ENCODE measurements at places on chromosomes 5 and 9.

GRCh38 chr9:107710953-107711352 lies 221.4 kb upstream of the KLF4 start:
- no peak for DNase-seq

DNA sequence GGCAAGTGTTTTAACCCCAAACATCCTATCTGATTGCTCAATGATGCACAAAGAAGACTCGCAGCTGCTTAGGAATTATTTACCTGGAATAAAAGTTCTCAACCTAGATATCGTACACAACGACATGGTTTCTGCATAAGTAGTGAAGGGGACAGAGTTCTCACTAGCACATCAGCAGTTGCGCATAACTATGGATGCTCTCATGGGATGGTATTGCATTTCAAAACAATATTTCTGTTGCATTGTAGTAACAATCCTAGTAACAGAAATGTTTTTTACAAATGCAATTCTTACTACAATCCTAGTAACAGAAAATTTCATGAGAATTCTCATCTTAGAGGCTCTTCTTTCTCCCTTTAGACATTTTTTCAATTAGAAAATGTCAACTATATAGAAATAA lies 94.5 kb upstream of the MINAR2 start:
- DNase-seq = no peak

DNA sequence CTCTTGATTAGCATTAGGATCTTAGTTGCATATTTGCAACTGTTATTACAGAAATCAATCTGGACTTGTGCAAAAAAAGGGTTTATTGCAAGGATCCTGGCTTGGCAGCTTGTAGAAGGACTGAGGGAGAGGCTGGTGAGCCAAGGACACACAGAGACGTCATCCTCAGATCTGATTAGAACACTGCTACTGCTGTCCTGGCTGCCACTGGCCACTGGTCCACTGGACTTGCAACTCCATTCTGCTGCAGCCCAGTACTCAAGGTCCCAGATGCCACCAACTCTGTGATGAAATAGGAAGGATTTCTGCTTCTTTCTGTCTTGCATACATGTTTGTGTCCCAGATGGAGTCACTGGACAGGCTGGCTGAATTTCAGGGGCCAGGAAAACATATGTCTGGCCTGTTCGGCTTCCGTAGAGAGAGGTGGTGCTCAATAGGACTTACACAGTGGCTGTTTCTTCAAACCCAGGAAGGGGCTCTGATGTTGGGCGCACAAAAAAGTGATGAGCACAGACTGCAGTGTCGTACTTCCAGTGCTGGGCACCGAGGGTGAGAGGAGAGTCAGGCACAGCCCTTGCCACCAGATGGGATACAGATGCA lies 68.9 kb upstream of the SH3PXD2B start:
- DNase-seq = no peak

GRCh38 chr9:137544176-137544760 lies 5.9 kb downstream of the PNPLA7 start:
- DNase-seq = no peak

DNA sequence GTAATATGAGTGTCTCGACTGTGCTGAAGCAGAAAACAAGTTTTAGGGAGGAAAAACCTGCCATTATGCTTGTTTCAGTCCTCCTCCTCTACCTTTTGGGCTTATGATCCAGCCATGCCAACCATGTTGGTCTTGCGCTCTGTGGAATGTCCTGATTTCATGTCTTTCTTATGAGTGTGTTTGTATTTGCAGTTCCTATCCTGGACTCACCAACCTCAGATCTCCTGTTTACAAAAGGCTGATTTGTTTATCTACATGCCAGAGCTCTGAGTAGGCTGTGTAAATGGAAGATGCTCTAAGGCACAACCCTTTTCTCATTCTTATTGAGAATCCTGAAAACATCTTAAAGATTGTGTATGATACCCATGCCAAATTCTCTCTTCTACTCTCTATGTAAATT lies 138.6 kb downstream of the ARHGEF28 start:
- DNase-seq = no peak

DNA sequence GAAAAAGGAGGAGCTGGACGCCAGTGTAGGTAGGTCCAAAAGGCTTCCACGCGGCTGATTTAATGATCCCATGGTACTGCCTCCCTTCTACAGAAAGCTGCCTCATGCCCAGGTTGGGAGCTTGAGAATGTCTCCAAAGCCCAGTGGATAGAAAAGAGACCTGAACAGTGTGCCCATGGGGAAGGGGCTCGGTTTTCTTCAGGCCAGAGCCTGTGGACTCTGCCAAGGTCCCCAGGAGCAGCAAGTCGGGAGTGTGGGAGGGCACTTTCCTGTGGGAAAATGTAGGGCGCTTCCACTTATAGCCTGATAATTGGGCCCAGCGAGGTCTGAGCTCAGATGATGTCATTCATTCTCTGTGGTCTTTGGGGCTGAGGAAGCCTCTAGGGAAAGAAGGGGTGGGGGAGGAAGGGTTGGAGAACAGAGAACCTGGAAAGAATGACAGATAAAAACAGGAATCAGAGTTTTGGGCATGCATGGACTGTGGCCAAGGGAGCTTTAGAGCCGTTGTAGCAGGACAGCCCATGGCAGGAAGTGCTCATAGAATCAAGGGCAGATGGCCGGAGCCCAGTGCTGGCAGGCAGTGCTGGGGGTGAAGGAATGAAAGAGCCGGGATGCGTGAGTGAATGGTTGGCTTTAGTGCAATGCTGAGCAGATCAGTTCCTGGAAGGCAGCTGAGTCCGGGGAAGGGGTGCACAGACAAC lies 42.5 kb upstream of the SH3PXD2B start:
- DNase-seq = no peak

GRCh38 chr9:105333076-105333475 lies 88.6 kb downstream of the SLC44A1 start:
- no peak for DNase-seq

DNA sequence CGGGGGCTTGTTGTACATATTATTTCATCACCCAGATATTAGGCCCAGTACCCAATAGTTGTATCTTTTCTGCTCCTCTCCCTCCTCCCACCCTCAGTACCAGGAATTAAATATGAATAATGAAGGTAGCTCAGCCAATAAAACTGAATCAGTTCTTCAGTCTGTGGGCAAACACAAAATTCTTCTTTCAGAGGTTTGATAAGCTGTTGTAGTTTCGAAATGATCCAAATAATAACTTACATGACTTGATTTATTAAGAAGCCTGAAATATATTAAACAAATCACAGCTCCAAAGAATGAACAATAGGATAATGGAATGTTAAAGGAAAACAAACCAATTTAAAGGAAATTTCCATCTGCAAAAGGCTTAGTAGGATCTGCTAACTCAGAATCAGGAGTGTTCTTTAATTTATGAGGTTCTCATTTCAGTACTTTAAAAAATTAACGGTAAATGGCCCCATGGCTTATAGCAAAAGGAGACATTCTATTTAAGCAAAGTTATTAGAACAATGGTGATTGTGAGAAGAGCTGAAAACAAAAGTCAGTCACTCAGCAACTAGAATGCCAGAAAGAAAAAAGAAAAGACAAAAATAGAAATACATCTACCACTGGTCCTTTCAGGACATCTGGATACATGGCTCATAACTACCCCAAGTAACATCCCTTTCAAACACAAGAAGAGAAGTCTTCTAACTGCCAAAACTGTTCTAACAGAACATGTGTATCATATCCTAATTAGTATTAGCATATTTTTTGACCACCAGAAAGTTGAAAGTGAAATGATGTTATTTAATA lies 62.4 kb downstream of the NR3C1 start:
- no peak for DNase-seq

DNA sequence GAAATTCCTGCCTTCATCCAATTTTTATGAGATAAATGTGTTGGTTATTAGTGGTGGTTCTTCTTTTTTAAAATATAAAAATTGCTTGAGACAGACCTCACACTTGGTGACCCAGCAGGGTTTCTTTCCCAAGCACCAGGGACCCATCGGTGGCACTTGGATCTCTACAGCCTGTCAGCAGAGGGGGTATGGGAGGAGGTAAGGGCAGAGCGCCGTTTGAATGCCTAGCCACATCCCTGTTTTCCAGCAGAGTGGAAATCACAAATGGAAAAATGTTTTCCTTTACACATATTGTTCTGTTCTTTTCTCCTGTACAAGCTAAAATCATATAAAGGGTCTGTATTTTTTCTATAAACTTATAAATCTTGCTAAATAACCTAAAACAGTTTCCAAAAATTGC lies 248.0 kb downstream of the NR3C1 start:
- DNase-seq = no peak

- no peak for DNase-seq
These were observed 522.1 kb downstream of the CCDC171 start for GRCh38 chr9:16074963-16075362.

DNA sequence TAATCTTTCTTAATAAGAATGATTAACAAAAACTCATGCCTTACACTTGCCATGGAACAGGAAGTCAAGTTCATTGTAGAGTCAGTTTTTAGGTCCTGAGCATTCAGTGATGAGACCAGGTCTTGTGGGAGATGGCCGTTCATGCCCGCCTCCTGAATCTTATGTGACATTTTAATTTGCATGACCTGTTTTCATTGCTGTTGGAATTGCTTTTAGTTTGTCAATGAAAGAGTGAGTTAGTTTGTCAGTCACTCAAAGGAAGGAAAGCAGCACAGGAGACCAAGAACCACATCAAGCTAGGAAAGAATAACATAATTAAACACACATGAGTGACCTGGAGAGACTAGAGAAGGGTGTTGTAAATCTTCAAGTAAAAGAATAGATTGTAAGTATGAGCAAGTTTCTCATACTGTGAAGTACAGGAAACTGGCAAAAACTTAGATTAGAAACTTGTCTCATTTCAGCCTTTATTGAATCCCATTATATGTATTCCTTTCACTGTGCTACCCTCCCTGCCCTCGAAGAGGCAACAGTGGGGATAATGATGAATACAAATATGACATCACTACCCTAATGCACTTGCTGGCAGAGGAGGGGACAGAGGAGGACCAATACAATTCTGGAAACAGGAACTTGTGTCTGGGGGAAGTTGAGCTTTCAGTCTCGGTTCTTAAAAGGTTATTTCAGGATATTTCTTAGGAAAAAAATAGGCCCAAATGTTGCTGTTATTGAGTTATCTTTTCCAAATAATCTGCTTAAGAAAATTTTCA lies 64.3 kb upstream of the C6 start:
- DNase-seq = no peak

- no peak for DNase-seq
These were observed 90.8 kb upstream of the NEURL1B start for GRCh38 chr5:172550096-172550765.

- no peak for DNase-seq
These were observed 1.0 kb upstream of the SLIT3 start for GRCh38 chr5:169301986-169302385.

GRCh38 chr5:58077966-58078365 lies 381.9 kb downstream of the PLK2 start:
- DNase-seq = no peak

DNA sequence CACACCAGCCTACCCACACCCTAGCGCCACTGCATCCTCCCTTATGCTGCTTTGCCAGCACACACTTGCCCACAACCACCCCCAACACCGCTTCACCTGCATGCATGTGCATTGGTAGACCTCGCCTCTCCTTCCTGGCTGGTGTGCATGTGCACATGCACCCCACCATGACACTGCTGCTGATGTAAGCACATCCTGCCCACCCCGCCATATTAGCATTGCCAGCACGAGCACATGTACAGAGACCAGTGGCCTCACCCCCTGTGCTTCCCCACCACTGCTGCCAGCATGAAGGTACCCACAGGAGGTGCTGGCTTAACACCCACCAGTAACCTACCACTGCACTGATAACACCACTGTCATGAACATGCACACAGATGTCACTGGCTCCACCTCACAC lies 218.2 kb downstream of the SLCO4C1 start:
- no peak for DNase-seq

DNA sequence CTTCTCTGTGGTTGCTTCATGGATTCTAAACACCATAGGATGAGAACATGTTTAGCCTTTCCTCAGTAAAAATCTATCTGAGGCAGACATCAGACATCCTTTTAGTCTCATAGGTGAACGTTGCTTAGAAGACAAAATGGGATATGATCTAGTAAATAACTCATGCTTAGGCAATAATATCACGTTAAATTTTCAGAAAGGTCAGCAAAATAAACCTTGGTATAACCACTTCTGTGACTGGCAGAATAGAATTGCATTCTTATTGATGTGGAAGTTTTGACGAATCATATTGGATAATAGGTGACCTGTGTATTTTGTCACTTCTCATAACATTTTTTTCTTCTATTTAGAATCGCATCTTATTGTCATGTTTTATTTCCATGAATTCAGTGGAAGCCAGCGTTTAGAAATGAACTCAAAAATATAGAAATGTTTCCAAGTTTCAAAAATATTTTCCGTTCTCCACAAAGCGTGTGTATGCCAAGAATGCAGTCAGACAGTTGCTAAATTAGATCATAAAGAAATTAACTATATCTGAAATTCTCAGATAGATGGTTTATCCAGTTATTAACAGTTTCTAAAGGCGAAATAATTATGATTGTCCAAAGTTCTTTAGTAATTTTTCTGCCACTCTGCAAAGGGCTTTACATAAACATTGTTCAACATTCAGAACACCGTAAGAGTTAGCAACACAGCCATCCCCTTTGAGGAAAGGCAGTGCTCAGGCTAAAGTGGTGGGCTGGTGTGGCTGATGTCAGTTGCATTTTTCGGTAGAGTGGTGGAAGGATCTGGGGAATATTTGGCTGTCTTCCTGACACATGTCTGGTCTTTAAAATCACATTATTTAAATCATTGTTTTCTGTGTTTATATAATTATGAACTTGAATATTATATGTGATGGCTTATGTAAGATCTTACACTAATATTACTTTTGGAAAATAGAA lies 827.2 kb downstream of the MTRR start:
- no peak for DNase-seq

GRCh38 chr5:179763215-179763945 lies 30.4 kb upstream of the LTC4S start:
- DNase-seq = no peak

GRCh38 chr9:76572151-76572550 lies 113.2 kb downstream of the GCNT1 start:
- DNase-seq = no peak

GRCh38 chr5:142388696-142389095 lies 63.9 kb upstream of the SPRY4 start:
- no peak for DNase-seq

GRCh38 chr9:134299883-134300282 lies 26.4 kb upstream of the RXRA start:
- no peak for DNase-seq

GRCh38 chr5:13673511-13673910 lies 271.0 kb downstream of the DNAH5 start:
- DNase-seq = no peak

- DNase-seq = no peak
These were observed 278 bp upstream of the NIPSNAP3A start for GRCh38 chr9:104747245-104747564.

Data from stimulated activated CD4-positive, alpha-beta T cell treated with anti-CD3 and anti-CD28 coated beads, Interleukin-15, amount 100 ng/mL, for 1 hour (primary cell).